ENCODE measurements at places on chromosomes 16 and 17. TPM values are rescaled to one million over a fixed set of nuclear protein-coding genes. Genes with fewer than 3 reads are reported as not detected.

KRTAP4-9 gene
- total RNA-seq, result not detected

KIF2B gene
- not detected for total RNA-seq

CES3 gene
- 3.0 TPM for total RNA-seq

GUCY2D gene
- total RNA-seq, result 0.62 TPM

FZD2 gene
- total RNA-seq, result 26.1 TPM

CDK3 gene
- total RNA-seq, result 1.3 TPM

Data from A549 treated with dexamethasone at 1 μM for 4 hours (cell line).